GM06990 (cell line): ENCODE measurements at places on chromosomes 1 and 21.

- no peak for DNase-seq
These were observed 33.7 kb downstream of the CFH start for GRCh38 chr1:196685506-196685905.

- DNase-seq, result peak; percentile 12
These were observed 48.0 kb upstream of the ZC3H11B start for GRCh38 chr1:219660666-219661463.

DNA sequence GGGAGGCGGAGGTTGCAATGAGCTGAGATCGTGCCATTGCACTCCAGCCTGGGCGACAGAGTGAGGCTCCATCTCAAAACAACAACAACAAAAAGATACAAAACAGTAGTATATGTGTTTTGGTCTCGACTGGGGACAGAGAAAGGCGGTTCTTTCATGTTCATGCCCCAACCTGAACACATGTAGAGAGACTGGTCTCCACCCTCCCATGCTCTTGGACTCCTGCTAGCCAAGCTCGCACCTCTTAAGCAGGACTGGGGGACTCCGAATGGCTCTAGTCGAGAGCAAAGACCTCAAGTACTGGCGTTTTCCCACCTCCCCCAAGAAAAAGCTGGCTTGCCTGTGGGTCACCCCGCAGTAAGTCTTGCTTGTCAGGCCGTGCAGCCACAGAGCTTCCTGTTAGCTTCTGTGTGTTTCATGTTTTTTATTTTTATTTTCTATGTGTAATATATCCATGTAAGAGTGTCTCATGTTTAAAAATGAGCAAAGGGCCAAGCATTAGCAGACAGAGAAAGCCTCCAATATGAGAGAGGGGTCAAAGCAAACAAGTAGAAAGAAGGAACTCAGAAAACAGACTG is 91.6 kb downstream of the SCCPDH start:
- DNase-seq, result no peak

DNA sequence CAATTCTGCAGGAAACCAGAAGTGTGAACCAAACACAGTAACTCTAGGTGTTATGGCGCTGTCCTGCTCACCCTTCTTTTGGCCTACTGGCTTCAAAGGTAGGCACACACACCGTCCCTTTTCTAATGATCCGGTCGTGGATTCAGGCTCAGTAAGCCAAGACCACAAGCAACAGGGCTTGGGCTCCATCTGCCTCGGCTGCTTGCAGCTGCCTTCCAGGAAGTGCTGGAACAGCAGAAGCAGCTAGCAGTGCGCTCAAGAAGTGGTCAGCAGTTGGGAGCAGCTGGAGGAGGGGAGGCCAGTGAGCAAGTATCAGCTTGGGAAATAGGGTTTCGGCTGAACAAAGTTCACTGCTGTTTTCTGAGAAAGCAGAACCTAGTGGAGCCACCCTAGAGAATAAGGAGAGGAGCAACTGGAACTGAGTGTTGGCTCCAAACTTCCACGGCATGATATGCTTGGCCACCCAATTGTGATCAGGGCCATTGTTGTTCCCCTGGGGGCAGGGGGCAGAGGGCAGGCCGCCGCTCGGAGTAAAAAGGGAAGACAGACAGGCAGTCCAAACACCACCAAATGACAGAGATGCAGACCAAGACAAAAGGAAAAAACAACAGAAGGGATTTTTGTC is 173.4 kb downstream of the TOMM20 start:
- DNase-seq, result peak; percentile 62
